ENCODE measurements at places on chromosomes 1 and 21.

- no peak for DNase-seq
Measured at GRCh38 chr21:39148975-39149374, 34.3 kb downstream of the PSMG1 start.

- no peak for DNase-seq
Measured at GRCh38 chr1:157785248-157785647, 8.3 kb upstream of the FCRL2 start.

DNA sequence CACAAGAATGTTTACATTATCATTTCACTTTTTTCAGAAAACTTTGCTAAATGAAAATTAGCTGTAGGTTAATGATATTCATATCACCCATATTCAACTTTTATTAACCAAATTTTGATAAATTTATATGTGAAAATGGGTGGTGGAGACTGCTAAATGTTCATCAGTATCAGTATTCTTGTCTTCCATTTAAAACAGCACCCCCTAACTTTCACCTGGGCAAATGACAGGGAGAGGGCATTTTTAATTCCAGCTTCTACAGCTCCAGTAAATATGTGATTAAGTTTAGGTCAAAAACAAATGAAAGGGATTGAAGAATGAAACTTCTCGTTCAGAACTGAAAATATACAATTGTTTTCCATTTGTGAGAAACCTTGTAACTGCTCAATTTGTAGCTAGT is 722.2 kb downstream of the KCNT2 start:
- no peak for DNase-seq

GRCh38 chr1:160763993-160764392 is 24.9 kb downstream of the SLAMF7 start:
- no peak for DNase-seq

DNA sequence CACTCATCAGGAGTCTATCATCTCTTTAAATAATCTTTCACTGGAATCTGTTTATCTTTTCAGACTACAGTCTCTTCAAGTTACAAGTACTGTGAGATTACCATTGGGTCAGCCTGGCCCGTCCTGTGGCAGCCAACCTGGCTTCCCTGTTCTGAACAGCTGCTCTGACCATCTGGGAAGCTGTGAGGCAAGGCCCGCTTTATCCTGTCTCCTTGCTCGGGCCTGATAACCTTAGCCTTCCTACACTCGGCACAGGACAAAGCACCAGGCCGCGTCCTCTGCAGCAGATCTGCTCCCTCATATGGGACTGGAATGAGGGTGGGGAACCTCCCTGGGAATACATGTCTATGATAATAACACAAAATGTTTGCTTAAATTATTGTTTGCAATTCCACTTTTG is 113.3 kb downstream of the PTPN14 start:
- DNase-seq, result peak; percentile 71

GRCh38 chr21:34845521-34846451 is 177.0 kb downstream of the CLIC6 start:
- DNase-seq, result no peak

DNA sequence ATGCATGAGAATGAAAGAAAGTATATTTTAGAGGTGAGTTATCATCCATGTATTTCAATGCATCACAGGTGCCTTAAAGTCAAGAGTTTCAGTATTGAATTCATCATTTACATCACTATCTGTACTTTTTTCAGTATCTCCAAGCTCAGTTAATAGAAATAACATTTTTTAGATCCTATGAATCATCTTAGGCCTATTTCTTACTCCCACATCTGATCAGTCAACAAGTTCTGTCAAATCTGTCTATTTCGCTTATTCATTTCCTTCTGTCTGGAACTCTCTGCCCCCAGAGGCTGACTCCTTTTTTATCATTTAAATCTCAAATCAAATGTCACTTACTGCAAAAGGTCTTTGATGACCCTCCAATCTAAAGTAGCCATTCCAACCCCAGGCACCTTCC is 295.2 kb downstream of the LRRC7 start:
- DNase-seq, result no peak

DNA sequence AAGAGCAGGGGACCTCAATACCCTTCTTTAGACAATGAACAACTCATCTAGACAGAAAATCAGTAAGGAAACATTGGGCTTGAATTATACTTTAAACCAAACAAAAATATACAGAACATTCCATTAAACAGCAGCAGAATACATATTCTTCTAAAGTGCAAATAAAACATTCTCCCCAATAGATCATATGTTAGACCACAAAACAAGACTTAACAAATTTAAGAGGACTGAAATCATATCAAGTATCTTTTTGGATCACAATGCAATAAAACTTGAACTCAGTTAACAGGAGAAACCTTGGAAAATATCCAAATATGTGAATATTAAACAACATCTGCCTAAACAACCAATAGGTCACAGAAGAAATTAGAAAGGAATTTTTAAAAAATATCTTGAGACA is 47.7 kb upstream of the HP1BP3 start:
- DNase-seq, result no peak

GRCh38 chr1:222241410-222241809 is 306.5 kb downstream of the HHIPL2 start:
- DNase-seq, result no peak

GRCh38 chr1:46303872-46304326 is 401 bp downstream of the UQCRH start:
- DNase-seq, result no peak

DNA sequence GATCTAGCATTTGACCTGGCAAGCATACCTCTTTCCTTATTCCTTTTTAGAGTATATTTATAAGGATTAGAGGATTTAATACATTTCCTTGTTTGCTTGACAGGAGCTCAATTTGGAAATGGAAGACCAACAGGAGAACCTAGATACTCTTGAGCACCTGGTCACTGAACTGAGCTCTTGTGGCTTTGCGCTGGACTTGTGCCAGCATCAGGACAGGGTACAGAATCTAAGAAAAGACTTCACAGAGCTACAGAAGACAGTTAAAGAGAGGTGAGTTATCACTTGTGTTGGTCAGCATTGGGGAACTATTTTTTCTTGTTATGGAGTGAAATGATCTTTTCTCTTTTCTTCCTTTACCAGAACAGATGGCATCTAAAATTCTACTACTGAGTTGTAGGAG is 123.4 kb upstream of the BMP8A start:
- no peak for DNase-seq

GRCh38 chr1:224623310-224623714 is 7.2 kb downstream of the CNIH3 start:
- no peak for DNase-seq

- no peak for DNase-seq
Measured at GRCh38 chr1:23079025-23079424, 59.8 kb downstream of the KDM1A start.

DNA sequence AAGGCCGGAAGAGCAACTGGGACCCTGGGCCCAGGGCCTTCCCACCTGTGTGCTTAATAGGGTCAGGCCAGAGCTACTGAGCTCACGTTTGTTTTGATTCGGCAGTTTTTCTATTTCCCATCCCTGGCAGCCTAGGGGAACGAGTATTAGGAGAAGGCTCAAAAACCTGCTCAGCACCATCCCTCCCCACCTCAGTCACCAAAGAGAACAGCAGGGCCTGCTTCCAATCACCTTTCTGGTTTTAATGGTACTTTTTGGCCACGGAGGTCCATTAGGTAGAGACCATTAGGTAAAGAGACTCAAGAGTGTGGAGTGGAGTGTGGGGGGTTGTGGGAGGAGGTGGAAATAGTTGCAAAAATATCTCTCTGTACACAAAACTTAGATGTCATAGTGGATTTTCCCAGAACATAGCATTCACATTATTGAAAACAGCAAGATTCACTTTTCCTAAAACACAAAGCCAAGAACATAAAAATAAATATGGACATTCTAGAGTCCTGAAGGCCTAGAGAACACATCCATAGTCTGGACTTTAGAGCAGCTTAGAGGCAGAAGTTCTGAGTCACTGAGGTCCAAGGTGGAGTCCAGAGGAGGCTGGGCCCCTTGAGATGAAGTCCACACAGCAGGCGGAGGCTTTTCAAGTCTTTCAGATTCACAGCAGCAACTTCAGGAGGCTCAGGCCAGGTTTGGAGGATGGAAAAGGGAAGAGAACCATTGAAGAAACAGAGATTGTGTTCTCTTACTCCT is 19.5 kb downstream of the NUAK2 start:
- no peak for DNase-seq

GRCh38 chr1:204348722-204349121 is 11.0 kb downstream of the PLEKHA6 start:
- no peak for DNase-seq

DNA sequence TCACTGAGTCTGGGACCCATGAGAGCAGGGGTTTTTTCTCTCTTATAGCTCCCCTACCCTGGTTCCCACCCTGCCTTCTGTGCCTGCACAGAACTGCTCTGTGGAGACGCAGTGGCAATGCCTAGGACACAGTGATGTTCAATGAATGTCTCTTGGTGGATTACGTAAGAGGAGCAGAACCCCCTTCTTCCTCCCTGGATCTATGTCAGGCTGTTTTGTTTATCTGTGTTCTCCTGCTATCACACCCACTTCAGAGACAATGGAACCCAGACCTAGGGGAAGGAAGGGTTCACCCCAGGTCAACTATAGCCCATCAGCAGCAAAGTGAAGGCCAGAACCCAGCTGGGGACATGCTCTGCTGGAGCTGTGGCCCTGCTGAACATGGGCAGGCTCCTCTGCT is 2.0 kb downstream of the HPCAL4 start:
- DNase-seq, result no peak

- DNase-seq, result no peak
Measured at GRCh38 chr1:194233069-194233468, 1046.7 kb upstream of the B3GALT2 start.
